ENCODE measurements at places on chromosomes 6 and 20. TPM values are rescaled to one million over a fixed set of nuclear protein-coding genes. Genes with fewer than 3 reads are reported as not detected.

GRCh38 chr6:157808405-157808950 is 14.6 kb upstream of the SNX9 start:
- no peak for DNase-seq

DNA sequence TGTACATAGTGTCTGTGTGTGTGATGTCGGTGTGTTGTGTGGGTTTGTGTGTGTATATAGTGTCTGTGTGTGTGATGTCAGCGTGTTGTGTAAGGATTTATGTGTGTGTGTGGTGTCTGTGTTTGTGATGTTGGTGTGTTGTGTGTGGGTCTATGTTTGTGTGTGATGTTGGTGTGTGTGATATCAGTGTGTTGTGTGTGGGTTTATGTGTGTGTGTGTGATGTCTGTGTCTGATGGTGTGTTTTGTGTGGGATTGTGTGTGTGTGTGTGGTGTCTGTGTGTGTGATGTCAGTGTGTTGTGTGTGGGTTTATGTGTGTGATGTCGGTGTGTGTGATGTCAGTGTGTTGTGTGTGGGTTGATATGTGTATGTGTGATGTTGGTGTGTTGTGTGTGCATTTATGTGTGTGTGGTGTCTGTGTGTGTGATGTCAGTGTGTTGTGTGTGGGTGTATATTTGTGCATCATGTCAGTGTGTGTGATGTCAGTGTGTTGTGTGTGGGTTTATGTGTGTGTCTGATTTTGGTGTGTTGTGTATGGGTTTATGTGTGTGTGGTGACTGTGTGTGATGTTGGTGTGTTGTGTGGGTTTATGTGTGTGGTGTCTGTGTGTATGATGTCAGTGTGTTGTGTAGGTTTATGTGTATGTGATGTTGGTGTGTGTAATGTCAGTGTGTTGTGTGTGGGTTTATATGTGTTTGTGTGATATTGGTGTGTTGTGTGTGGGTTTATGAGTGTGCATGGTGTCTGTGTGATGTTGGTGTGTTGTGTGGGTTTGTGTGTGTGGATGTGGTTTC is 102.4 kb upstream of the CD93 start:
- no peak for DNase-seq

- DNase-seq = no peak
Measured at GRCh38 chr6:79586548-79586947, 44.6 kb upstream of the SH3BGRL2 start.

DNA sequence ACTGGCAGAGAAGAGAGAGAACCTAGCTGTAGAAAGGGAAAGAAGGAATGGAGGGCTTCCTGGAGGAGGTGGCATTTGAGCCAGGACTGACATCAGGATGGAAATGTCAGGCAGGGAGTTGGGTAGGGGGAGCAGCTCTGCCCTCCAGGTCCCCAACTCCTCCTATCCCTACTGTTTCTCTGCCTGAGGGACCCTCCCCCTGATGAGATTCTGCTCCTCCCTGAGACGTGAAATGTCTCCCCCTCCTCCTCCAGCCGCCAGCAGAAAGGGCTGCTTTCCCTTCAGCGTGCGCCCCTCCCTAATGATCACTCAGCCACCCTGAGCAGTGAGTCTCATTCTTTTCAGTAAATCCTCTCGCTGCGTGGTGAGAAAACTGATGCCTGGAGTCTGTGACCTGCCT is 40.6 kb downstream of the HLA-DPB1 start:
- DNase-seq = no peak

The HLA-DQB2 gene
- total RNA-seq = 0.33 TPM

Data from esophagus muscularis mucosa (tissue), 4 donors.